ENCODE measurements at places on chromosomes 11 and 22.

- no peak for DNase-seq
Observed at GRCh38 chr11:65777821-65778361, 2.9 kb downstream of the AP5B1 start.

DNA sequence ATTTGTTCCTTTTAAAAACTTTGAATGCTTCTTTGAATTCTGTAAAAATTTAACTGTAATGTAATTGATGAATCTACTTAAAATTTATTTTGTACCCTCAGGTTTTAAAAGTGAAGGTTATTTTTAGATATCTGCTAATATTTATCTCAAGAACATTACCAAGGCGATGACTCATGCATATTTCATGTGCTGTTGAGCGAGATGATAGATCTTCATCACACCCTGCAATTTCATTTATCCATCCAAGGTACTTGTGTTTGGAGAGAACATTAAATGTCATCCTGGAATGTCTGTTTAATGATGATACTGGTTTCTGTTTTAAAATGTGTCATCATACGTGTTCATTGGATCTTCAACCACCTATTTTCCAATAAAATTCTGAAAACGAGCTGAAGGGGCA lies 6.7 kb upstream of the OOSP4A start:
- no peak for DNase-seq

DNA sequence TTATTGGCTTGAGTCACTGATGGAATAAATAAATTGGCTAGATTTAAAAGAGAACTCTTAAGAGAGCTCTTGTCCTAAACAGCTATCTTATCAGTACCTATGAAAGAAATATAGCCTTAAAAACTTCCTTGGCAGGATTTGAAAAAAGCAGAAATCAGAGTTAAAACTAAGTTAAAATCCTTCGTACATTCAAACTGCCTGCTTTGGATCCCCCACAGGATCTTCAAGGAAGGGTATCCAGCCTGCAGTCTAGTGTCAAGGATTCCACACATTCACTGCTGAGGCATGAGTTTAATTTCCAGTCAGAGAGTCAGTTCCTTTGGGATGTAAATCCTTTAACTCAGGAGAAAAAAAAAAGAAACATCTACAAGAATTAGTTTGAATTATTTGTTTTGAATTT lies 242.9 kb upstream of the UBASH3B start:
- DNase-seq, result no peak

DNA sequence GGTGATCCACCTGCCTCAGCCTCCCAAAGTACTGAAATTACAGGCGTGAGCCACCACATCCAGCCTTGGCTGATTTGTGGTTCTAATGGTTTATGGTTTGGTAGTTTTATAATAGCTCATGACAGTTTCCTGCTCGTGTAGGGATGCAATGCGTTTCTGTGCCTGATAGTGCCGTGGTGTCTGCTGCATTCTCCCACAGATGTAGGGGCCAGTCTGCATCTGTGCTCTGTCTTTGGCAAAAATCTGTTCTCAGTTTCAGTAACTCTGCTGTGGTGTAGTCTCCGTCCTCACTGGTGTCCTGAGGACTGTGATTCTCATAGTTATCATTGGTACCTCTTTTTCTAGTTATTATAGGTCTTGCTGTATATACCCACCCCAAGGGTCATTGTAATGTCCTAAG lies 16.3 kb downstream of the ST14 start:
- DNase-seq, result no peak

DNA sequence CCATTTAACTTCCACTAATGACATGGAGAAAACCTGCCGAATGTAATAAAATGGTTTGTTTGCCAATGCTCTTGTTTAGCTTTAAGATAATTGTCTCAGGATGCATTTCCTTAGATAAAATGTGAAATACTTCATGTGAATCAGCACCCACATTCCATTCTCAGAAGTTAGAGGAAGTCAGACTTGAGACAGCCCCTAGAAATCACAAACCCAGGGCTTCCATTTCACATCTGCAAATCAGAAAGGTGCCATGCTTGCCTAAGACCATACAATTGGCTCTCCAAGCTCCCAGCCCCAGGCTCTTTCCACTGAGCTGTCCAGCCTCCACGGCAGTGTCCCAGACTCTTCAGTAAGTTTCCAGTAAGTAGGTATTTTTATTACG lies 35.6 kb upstream of the ADORA2A start:
- no peak for DNase-seq

DNA sequence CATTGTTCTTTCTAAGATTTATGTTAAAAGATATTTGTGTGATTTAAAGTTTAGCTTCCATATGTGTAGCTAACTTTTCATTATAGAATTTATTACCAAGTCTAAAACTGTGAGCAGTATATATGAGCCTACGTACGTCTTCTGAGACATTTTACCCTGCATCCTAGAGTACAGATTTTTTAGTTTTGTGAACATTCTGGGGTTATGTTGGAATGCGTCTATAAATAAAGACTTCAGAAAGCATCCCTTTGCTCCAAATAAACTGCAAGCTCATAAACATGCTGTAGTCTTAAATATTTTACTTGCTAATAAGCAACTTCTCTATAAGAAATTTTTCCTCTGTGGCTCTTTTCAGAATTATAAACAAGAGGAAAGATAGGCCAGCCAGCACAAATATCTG lies 236.5 kb downstream of the DDX10 start:
- no peak for DNase-seq

- no peak for DNase-seq
Observed at GRCh38 chr11:130118636-130119387, 40.8 kb upstream of the ST14 start.

DNA sequence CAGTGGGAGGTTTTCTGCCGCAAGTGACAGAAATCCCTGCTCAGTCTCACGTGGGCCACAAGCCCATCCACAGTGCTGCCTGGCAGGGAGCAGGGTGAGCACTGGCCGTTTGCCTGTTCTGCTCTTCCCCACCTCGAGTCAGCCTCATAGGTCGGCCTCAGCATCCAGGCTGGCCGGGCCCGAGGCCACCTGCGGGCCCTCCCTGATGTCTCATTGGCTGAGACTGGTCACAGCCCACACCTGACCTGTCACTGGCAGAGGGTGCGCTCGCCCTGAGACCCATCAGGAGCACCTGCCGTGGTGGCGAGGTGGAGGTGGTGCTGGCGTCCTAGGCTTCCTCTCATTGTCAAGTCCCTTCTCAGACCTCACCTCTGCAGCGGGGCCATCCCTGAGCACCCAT lies 72.1 kb downstream of the ELFN2 start:
- no peak for DNase-seq

DNA sequence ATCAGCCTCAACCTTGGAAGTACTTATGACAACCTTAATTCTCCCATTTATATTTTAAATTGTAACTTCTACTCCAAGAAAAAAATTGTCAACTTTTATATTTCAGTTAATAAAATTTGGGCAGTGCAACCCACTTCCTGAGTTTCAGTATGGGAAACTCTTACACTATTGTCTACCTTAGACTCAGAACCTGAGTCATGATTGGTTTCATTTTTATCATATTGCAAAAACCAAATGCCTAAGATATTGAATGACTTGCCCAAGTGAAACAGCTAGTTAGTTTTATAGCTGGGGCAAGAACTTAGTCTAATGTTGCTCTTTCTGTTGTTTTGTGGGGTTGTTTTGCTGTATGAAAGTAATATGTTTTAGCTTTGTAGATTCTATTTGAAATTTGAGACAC lies 334.0 kb upstream of the ARHGAP42 start:
- DNase-seq, result no peak

- no peak for DNase-seq
Observed at GRCh38 chr11:70885281-70886231, 366.8 kb downstream of the SHANK2 start.

GRCh38 chr11:1036303-1036923 lies at the start of gene MUC6:
MUC6 (minus strand) TSS chr11:1036718; CDS start chr11:1036655, 63 bp downstream.
- DNase-seq, result no peak

All from activated T-cell treated with anti-CD3 and anti-CD28 coated beads for 4 hours (primary cell).